ENCODE measurements at places on chromosomes 12 and 14. TPM values are rescaled to one million over a fixed set of nuclear protein-coding genes. Genes with fewer than 3 reads are reported as not detected.

DNA sequence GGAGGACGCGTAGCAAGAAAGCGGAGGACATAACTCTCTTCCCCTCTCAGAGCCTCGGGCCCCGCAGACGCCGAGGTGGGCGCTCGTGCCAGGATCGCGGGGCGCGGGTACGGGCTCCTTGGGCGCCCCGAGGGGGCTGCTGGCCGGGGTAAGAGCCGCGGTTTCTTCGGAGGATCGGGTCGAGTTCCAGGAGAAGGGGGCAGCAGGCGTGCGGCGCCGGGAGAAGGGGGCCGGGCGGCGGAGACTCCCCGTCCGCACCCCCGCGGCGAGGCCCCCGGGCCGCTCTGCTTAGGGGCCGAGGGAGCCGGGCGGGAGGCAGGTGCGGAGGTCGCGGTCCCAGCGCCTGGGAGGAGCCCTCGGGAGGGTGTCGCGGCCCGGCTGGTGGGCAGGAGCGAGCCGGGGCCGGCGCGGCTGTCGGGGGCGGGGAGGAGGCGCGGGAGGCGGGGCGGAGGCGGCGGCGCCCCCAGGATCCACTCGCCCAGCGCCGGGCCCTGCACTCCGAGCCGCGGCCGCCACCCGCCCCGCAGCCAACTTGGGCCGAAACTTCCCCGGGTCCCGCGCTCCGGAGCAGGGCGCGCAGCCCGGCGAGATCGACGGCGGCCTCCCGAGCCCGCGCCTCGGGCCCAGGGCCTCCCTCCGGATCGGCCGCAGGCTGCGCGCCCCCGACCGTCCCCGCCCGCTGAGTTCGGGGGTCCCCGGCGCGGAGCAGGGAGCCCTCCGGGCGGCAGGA, 64.4 kb downstream of the FBXL14 start:
- H3K36me3 ChIP-seq: no peaks in the 10 kb centered on the region
- H3K27ac ChIP-seq: no peak overlapping the region
- DNase-seq: peak; percentile 62
- peaks cover 72% of the 10 kb centered on the region for H3K27me3 ChIP-seq
- H3K4me1 ChIP-seq: peaks cover 27% of the 10 kb centered on the region

- peak; percentile 16 for DNase-seq
- H3K4me1 ChIP-seq: no peaks in the 10 kb centered on the region
- no peak overlapping the region for H3K27ac ChIP-seq
Observed at GRCh38 chr14:80658155-80658554, 283.4 kb downstream of the CEP128 start.

DNA sequence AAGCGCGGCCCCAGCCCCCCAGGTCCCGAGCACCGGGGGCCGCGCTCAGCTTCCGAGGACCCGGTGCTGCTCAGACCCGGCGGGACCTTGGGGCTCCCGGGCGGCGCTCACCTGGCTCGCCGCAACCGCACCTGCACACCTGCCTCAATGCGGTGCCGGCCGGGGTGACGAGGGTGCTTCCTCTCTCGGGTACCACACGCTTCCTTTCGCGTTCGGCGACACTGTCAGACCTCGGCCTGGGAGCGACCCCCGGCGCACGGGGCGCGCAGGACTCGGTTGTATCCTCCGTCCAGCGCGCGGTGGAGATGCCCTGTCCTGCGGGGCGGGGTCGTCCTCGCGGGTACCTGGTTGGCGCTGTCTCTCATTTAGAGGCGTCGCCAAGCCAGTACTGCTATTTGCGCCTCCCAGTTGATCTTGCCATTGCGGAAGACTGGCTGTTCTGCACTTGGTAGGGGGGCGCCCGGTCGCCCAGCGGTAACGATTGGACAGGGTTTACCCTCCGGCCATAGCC, 718 bp downstream of the PACS2 start:
- H3K4me3 ChIP-seq: peak overlapping the region; percentile 66
- H3K27ac ChIP-seq: peak overlapping the region; percentile 35
- peaks cover 43% of the 10 kb centered on the region for H3K4me1 ChIP-seq
- H3K27me3 ChIP-seq: no peaks in the 10 kb centered on the region
- H3K36me3 ChIP-seq: no peaks in the 10 kb centered on the region

DNA sequence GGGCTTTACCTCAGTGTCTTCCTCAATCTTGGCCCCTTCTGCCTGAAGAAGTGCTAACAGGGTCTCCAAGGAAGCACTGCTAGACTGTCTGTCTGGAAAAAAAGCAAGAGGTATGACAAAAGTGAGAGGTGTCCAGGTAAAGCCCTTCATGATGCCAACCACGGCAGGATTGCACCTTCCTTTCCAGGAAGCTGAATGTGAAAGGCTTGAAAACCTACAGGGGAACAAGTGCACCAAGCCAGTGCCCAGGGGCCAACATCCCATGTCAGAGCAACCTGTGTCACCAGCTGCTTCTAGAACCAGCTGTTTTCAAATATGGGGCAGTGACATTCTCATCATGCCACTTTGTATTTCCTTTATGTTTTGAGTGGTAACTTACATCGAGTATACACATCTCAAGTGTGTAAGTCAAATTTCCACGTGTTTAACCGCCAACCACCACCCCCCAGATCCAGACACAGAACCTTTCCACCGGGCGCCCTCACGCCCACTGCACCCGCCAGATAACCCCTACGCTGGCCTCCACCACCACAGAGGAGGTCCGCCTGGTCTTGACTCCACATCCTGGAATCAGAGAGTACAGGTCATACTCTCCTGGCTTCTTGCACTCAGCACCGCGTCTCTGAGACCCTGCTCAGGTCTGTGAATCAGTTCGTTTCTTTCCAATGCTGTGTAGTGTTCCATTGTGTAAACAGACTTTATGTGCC, 27.3 kb downstream of the VPS37B start:
- H3K27me3 ChIP-seq: no peaks in the 10 kb centered on the region
- peaks cover 62% of the 10 kb centered on the region for H3K36me3 ChIP-seq
- H3K27ac ChIP-seq: peak overlapping the region; percentile 38
- peaks cover 59% of the 10 kb centered on the region for H3K4me1 ChIP-seq
- H3K4me3 ChIP-seq: no peak overlapping the region
- DNase-seq: no peak

Gene EIF2S3B
- polyA plus RNA-seq: 0.96 TPM

Gene CBLN3
- 2.4 TPM for polyA plus RNA-seq

Gene DPY19L2
- 11.8 TPM for polyA plus RNA-seq
